ENCODE measurements at places on chromosomes 6 and 20. TPM values are rescaled to one million over a fixed set of nuclear protein-coding genes. Genes with fewer than 3 reads are reported as not detected.
A peak's percentile ranks its signal among the peaks of the same experiment; 100 is the strongest.

The RBM39 gene
- 298 TPM for total RNA-seq

The ULBP3 gene
- total RNA-seq: 3.8 TPM

- H3K27ac ChIP-seq: no peak overlapping the region
- DNase-seq: no peak
- no peaks in the 10 kb centered on the region for H3K27me3 ChIP-seq
- no peaks in the 10 kb centered on the region for H3K4me1 ChIP-seq
- H3K4me3 ChIP-seq: no peak overlapping the region
- no peaks in the 10 kb centered on the region for H3K36me3 ChIP-seq
Observed at GRCh38 chr6:107441682-107442081, 17.7 kb downstream of the PDSS2 start.

GRCh38 chr6:31775633-31776484 is 1.3 kb downstream of the VWA7 start:
- H3K4me3 ChIP-seq: no peak overlapping the region
- H3K4me1 ChIP-seq: peaks cover 11% of the 10 kb centered on the region
- no peak for DNase-seq
- H3K27ac ChIP-seq: no peak overlapping the region
- H3K27me3 ChIP-seq: no peaks in the 10 kb centered on the region

DNA sequence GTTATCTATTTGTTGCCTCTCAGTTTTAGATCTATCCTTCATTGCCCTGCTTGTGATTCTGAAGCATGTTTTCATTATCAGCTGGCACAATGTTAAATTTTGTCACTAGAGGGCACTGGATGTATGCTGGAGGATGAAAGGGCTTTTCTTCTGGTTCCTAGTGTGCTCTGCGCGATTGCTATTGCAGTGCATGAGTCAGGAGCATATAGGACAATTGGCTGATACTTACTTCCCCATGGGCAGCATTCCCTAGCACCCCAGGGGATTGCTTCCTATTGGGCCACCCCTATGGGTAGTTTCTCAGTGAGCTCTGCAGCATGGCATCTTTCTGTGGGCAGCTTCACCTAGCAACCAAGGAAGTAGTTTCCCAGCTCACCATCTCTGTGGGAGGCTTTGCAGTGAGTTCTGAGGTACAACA is 280.3 kb upstream of the SYNCRIP start:
- H3K27me3 ChIP-seq: no peaks in the 10 kb centered on the region
- H3K4me1 ChIP-seq: no peaks in the 10 kb centered on the region
- no peak overlapping the region for H3K4me3 ChIP-seq
- H3K36me3 ChIP-seq: no peaks in the 10 kb centered on the region
- no peak for DNase-seq

DNA sequence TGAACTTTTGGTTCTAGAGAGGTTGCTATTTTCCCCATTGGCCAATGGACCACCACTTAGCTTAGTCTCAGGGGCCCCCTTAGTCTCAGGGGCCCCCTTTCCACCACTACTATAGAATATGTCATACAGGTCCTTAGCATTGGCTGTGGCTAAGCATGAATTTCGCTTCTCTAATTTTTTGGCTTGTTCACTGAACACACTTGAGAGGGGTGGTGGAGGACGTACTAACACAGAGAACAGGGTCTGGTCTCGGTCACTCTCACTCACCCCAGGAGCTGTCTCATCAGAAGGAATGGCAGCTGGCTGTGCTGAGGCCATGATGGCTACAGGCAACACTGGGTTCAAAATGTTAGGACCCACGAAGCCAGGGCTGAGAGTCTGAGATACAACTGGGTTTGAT is 30.3 kb downstream of the ZNF318 start:
- H3K27ac ChIP-seq: no peak overlapping the region
- H3K36me3 ChIP-seq: peaks cover 63% of the 10 kb centered on the region
- no peaks in the 10 kb centered on the region for H3K27me3 ChIP-seq

DNA sequence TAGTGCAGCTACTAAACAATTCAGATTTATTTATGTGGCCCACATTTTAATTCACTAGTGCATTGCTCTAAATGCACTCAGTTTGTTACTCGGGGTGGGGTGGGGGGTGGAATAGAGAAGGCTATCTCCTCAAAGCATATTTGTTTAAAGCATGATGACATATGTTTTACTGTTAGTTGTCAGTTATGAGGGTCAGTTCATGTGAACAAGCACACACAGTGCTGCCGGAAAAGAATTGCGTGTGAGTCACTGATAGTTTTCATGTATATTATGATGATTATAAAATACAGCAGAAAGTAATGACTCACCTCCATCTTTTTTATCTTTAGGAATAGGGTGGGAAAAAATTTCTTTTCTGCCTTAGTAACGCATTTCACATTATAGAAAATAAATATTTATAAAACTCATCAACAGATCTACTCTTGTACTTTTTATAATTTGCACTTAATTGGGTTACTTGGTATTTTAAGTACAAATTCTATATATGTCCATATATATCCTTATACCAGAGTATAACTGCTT is 42.2 kb upstream of the STXBP5 start:
- H3K27ac ChIP-seq: no peak overlapping the region
- no peak for DNase-seq
- H3K4me3 ChIP-seq: no peak overlapping the region
- no peaks in the 10 kb centered on the region for H3K4me1 ChIP-seq
- no peaks in the 10 kb centered on the region for H3K27me3 ChIP-seq

DNA sequence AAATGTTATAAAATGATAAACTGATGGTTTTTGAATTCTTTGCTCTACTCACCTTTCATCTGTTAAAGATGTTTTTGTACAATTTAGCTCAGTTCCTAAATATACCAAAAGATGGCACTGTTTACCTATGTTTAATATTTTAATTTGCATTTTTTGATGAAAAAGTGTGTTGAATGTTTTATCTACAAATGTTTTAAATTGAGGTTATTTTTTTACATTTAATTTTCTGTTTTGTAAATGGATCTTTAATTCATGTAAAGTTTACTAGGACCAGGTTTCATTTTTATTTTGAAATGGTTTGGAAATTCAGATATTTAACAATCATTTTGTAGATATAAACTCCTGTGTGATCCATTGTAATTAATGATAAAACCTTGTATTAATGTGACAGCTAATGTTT is 30.0 kb downstream of the CDKAL1 start:
- H3K27me3 ChIP-seq: no peaks in the 10 kb centered on the region
- H3K27ac ChIP-seq: no peak overlapping the region
- no peak overlapping the region for H3K4me3 ChIP-seq
- DNase-seq: no peak

DNA sequence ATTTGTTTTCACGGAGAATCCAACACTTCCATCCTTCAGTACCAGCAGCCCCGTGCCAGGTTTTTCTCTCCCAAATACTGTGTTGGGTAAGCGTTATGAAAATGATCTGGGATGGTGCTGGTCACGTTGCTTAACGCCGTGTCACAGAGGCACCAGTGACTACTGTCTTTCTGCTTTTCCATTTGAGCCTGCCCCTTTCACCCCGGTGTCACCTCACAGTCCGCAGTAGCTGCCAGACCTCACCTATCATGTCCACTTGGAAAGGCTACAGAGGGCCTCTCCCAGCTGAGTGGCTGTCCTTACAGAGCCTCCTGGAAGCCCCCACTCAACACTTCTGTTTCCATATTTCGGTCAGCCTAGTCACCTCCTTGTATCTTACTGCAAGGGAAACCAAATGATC is 176.5 kb upstream of the ARID1B start:
- no peak overlapping the region for H3K4me3 ChIP-seq
- no peaks in the 10 kb centered on the region for H3K4me1 ChIP-seq
- DNase-seq: no peak
- no peaks in the 10 kb centered on the region for H3K27me3 ChIP-seq

DNA sequence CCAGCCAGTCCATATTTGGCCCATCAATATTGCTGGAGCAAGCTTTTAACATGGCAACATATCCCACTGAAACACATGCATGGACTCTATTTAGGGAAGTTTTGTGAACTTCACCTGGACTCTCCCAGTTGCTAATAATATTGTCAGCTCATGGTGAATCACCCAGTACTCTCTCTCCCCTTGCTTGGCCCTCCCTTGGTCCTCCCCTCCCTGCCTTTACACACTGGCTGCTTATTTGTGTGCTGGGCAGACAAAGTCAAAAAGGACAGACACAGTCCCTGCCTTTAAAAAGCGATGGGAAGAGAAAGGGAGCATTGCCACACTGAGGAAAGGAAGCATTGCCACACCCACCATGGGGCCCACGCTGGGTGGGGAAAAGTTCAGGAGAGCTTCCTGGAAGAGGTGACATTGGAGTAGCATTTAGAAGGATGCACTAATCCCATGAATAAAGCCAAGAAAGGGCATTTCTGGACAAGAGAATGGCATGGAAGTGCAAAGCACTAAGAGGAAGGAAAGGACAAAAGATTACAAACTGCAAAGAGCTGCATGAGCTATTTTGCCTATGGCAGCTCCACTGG is 143.4 kb upstream of the EXOC2 start:
- H3K4me3 ChIP-seq: no peak overlapping the region
- no peak for DNase-seq
- no peak overlapping the region for H3K27ac ChIP-seq
- no peaks in the 10 kb centered on the region for H3K27me3 ChIP-seq
- H3K36me3 ChIP-seq: no peaks in the 10 kb centered on the region

- H3K4me1 ChIP-seq: peaks cover 8% of the 10 kb centered on the region
- no peak overlapping the region for H3K4me3 ChIP-seq
- H3K27me3 ChIP-seq: no peaks in the 10 kb centered on the region
Observed at GRCh38 chr20:52655395-52655794, 316.8 kb upstream of the TSHZ2 start.

- H3K4me3 ChIP-seq: no peak overlapping the region
- no peak overlapping the region for H3K27ac ChIP-seq
- DNase-seq: no peak
- no peaks in the 10 kb centered on the region for H3K4me1 ChIP-seq
- H3K27me3 ChIP-seq: no peaks in the 10 kb centered on the region
- no peaks in the 10 kb centered on the region for H3K36me3 ChIP-seq
Observed at GRCh38 chr6:45086360-45087084, 241.6 kb upstream of the RUNX2 start.

DNA sequence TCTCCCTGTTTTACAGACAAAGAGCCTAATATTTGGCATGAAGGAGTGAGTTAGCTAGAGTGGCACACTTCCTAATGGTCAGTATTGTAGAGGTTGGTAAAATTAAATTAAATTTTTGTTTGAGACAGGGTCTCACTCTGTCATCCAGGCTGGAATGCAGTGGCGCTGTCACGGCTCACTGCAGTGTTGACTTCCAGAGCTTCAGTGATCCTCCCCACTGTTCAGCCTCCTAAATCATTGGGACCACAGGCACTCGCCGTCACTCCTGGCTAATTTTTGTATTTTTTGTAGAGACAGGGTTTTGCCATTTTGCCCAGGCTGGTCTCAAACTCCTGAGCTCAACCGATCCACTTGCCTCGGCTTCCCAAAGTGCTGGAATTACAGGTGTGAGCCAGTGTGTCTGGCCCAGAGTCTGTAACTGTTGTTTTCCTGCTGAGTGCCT is 70.9 kb downstream of the SCAND1 start:
- peaks cover 9% of the 10 kb centered on the region for H3K36me3 ChIP-seq
- no peak for DNase-seq
- no peaks in the 10 kb centered on the region for H3K4me1 ChIP-seq
- H3K27me3 ChIP-seq: no peaks in the 10 kb centered on the region
- no peak overlapping the region for H3K4me3 ChIP-seq
- H3K27ac ChIP-seq: peak overlapping the region; percentile 55

GRCh38 chr20:15528391-15529111 is 1044.7 kb downstream of the KIF16B start:
- H3K36me3 ChIP-seq: no peaks in the 10 kb centered on the region
- no peaks in the 10 kb centered on the region for H3K4me1 ChIP-seq
- no peaks in the 10 kb centered on the region for H3K27me3 ChIP-seq

DNA sequence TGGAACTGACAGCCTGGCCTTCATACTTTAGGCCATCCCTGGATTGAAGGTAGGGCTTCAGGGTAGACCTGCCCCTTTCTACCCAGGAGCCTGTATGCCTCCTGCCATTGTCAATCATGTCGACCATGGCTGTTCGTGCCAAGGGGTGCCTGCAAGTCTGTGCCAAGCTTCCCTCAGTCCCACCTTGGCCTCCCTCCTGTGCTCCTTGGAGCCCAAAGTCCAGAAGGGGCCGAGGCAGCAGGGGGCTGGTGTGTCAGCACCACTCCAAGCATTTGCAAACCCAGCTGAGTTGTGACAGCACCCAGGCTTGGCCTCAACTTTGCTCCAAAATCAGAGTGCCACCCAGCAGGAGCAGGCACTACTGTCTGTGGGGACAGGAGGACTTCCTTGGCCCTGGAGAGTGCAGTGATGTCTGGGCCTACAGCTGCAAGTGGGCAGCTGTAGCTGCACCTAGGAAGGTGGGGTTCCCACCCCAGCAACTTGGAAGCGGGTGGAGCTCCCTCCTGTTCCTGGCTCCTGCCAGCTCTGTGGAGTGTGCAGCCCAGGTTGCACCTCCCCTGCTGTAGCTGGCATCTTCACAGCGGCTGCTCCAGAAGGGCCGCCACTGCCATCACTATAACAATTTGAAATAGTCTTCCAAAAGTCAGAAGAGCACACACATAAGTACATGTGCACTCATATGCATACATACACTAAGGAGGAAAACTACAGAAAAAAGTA is 1719.3 kb downstream of the HACE1 start:
- DNase-seq: no peak
- H3K27me3 ChIP-seq: no peaks in the 10 kb centered on the region
- H3K4me1 ChIP-seq: no peaks in the 10 kb centered on the region
- H3K4me3 ChIP-seq: no peak overlapping the region
- H3K27ac ChIP-seq: no peak overlapping the region
- no peaks in the 10 kb centered on the region for H3K36me3 ChIP-seq

DNA sequence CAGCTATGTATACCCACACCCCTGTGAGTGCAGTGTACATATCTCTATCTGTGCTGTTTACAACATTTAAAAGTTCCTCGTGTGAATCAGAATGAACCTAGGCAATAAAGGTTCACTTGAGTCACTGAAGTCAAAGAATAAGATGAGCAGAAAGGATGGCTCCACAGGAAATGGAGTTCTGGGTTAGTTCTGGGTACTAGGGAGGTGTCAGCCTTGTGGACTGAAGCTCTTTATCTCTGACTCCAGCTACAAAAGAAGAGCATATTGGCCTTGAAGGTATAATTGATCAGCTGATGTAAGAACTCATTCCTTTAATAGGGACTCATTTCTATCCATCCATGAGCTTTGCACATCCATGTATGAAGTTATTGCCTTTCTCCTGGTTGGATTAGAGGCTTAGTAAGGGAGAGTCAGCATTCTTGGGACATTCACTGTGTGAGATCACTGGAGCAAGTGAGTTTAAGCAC is 73.9 kb upstream of the BACH2 start:
- H3K27ac ChIP-seq: no peak overlapping the region
- H3K36me3 ChIP-seq: no peaks in the 10 kb centered on the region
- no peaks in the 10 kb centered on the region for H3K27me3 ChIP-seq
- no peak for DNase-seq
- H3K4me3 ChIP-seq: no peak overlapping the region

- H3K36me3 ChIP-seq: no peaks in the 10 kb centered on the region
- DNase-seq: no peak
- no peaks in the 10 kb centered on the region for H3K4me1 ChIP-seq
Observed at GRCh38 chr6:19137505-19137904, 699.7 kb upstream of the ID4 start.

GRCh38 chr20:31577194-31577593 is 27.9 kb upstream of the ID1 start:
- no peak for DNase-seq
- no peak overlapping the region for H3K27ac ChIP-seq
- peaks cover 13% of the 10 kb centered on the region for H3K4me1 ChIP-seq
- H3K36me3 ChIP-seq: no peaks in the 10 kb centered on the region

- H3K27ac ChIP-seq: no peak overlapping the region
- no peaks in the 10 kb centered on the region for H3K4me1 ChIP-seq
- H3K36me3 ChIP-seq: no peaks in the 10 kb centered on the region
- no peak for DNase-seq
- no peak overlapping the region for H3K4me3 ChIP-seq
- no peaks in the 10 kb centered on the region for H3K27me3 ChIP-seq
Observed at GRCh38 chr6:55980627-55981211, 105.3 kb upstream of the BMP5 start.
